ENCODE measurements at places on chromosomes 5 and 9.

DNA sequence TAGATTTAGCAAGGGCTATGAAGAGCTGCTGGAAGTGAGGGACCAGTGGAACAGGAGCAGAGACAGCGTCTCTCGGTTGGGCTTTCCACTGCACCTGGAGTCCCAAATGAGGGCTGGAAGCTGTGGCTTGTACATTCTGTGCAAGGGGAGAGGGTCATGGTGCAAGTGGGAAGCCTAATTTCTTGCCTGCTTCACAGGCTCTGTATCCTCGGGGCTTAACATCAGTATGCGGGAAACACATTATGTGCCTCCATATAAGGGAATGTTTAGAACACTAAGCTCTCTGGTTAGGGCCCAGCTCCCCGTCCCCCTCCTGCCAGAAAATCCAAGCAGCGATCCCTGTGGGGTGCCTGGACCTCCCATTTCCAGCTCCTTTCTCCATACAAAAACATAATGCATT lies 89.0 kb upstream of the NIPAL4 start:
- DNase-seq, result peak; percentile 89

GRCh38 chr5:141175933-141176332 lies 1.7 kb upstream of the PCDHB8 start:
- no peak for DNase-seq

DNA sequence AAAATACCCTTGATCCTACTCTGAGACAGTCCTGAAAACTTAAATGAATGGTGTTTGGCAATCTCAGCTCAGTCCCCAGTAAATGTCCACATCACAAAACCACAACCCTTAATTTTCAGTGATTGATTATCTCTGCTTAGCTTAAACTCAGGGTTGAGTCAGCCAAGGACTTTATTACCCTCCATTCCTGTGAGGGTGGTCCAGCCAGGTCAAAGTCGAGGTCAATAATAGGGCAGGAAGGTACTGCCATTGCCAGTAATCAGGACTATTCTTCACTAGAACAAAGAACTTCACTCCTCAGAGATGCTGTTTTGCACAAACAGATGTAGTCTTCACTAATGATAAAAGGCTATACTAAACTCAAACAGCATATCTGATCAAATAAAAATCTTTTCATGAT lies 499.4 kb downstream of the ISL1 start:
- DNase-seq, result no peak

- DNase-seq, result peak; percentile 85
These were observed at the start of gene DPM2 for GRCh38 chr9:127937388-127938297. Gene DPM2, minus strand, starts transcription at chr9:127937854. Its CDS starts 34 bp downstream, at chr9:127937820.

DNA sequence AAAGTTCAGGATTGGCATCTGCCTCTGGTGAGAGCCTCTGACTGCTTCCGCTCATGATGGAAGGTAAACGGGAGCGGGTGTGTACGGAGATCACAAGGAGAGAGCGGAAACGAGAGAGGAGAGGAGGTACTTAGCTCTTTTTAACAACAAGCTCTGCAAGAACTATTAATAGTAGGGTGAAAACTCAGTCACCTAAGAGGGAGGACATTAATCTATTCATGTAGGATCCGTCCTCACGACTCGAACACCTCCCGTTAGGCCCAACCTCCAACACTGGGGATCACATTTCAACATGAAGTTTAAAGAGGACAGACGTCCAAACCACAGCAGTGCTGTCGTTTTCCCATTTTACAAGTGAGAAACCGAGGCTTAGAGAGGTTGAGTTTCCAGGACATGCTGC lies 173.7 kb downstream of the SLC28A3 start:
- DNase-seq, result no peak

DNA sequence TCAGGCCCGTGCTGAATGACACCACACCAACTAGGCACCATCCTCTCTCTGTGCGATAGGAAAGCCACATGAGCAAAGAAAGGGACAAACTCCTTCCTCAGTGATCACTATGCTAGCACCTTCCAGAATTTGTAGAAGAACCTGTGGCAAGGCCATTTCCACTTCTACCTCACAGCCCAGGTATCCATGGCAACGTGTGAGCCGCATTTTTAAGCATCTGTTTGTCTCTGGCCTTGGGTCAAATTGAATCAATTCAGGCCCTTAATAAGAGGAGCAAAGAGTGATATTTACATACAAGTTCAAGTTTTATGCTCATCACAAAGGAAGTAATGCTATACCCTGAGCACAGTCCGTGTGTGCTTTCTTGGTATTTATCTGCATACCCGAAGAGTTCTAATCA lies 179.3 kb downstream of the SLC12A2 start:
- DNase-seq, result no peak

DNA sequence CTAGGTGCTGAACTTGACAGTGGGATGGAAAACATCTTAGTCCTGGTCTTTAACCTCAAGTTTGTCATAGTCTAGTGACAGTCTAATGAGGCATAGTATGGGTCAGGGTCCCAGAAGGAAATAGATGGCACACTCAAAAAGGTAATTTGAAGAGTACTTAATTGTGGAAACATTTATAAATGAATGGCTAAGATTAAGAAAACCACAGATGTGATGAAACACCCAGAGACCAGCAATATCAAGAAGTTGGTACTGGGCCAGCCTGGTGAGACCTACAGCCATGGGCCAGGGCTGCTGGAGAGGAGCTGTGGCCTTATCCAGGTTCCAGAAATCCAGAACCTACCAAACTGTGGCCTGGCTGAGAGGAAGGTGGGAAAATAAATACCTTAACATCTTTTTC lies 93.5 kb upstream of the ATG10 start:
- DNase-seq, result no peak

DNA sequence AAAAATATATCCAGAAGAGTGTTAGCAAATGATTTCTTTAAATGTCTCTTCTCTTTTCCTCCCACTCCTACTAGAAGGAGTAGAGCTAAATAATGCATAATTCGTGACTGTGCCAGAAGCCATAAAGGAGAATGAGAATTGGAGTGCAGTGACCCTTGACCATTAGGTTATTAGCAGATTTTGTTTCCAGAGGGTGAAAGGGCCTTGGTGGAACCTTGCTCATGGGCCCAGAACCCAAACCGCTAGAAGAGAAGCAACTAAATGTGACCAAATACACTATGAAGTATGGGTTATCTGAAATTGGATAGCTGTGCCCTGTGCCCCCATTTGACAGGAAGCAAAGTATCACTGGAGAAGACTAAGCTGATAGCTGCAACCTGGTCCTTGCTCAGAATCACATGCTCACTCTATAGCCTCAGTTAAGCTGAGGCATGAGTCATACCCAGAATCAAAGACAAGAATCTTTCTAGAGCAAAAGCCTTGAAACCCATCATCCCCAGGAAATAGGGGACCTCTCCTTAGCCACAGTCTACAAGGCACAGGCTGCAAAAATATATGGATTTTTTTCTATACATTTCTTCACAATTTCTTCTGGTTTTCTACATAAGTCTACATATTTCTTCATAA lies 36.3 kb downstream of the CAPSL start:
- DNase-seq, result peak; percentile 53

DNA sequence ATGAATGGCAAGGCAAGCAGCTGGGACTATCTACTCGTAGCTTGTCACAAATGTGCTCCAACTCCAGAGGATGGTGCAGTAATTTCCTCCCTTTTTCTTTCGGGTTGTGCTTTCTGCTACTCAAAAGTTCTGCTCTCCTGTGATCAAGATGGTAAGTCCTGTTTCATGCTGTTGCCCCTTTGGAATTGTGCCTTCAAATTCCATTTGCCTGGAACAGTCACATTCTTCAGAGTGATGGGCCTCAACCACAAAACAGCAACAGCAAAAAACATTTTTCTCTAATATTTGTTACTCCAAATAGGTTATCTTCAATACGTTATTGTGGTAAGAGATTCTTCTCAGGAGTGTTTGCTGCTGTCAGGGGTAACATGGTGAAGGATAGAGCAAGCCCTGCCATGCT lies 209.3 kb downstream of the PALM2AKAP2 start:
- DNase-seq, result peak; percentile 80

DNA sequence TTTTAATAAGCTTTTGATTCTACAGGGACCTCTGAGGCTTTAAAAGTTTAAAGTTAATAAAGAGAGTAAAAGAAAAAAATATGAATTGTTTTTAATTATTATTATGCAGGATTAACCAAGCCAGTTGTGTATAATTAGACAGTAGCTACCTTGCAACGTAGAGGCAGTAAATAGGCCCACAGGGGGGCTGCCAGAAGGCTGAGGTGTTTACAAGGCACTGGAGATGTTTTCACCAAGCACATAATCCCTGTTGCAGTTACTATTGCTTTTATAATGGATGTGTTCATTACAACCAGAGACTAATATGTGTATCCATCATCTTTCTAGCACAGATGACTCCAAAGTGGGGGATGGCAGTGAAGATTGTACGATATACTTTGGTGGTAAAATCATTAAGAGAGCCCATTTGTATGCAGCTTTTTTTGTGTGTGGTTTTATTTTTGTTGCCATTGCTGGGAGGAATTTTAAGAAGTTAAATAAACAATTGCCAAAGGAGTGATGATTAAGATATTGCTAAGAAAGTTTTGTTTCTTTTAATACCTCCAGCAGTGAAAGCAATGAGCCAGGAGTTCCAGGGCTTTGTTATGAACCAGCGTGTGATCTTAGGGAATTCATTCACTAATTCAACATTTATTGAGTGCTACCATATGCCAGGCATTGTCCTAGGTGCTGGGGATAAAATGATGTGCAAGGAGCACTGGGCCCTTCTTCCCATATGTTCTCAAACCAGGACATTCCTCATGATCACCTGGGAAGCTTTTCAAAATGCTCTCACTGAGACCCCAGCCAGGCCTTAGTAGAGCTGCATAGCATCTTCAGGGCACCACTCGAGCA lies 138.7 kb upstream of the EFNA5 start:
- DNase-seq, result peak; percentile 13

- DNase-seq, result no peak
These were observed 202.5 kb downstream of the EFNA5 start for GRCh38 chr5:107468276-107468675.

Measured in fibroblast of upper back skin (primary cell).